ENCODE measurements at places on chromosomes 4 and X. TPM values are rescaled to one million over a fixed set of nuclear protein-coding genes. Genes with fewer than 3 reads are reported as not detected.

GRCh38 chrX:7946960-7947359 is 19.7 kb upstream of the PNPLA4 start:
- no peaks in the 10 kb centered on the region for H3K36me3 ChIP-seq
- H3K27me3 ChIP-seq, result no peaks in the 10 kb centered on the region
- no peaks in the 10 kb centered on the region for H3K4me1 ChIP-seq
- H3K27ac ChIP-seq, result no peak overlapping the region
- no peak overlapping the region for H3K4me3 ChIP-seq

DNA sequence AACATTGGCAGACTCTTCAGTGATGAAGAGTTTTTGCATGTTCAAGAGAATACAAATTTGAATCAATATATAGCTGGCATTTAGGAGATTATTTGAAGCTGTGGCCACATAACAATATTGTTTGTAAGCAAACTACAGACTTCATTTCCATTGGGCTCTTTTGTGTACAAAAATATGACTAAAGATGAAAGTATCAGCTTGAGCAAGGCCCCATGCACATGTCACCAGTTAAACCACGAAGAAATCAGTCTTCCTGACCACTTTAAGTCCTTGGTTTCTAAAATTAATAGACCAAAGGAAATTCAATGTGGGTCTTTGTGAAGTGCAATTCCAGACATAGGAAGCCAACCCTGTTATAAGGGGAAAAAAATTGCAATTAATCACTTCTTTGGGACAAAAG is 1664.6 kb upstream of the ADGRL3 start:
- no peak overlapping the region for H3K27ac ChIP-seq
- DNase-seq, result no peak
- no peak overlapping the region for H3K4me3 ChIP-seq
- H3K36me3 ChIP-seq, result no peaks in the 10 kb centered on the region
- H3K27me3 ChIP-seq, result no peaks in the 10 kb centered on the region

- no peak for DNase-seq
- no peak overlapping the region for H3K27ac ChIP-seq
- no peaks in the 10 kb centered on the region for H3K4me1 ChIP-seq
- H3K36me3 ChIP-seq, result no peaks in the 10 kb centered on the region
Observed at GRCh38 chr4:5027346-5027745, 8.1 kb upstream of the CYTL1 start.

- no peak overlapping the region for H3K27ac ChIP-seq
- H3K27me3 ChIP-seq, result no peaks in the 10 kb centered on the region
- H3K4me3 ChIP-seq, result no peak overlapping the region
- no peaks in the 10 kb centered on the region for H3K4me1 ChIP-seq
- H3K36me3 ChIP-seq, result no peaks in the 10 kb centered on the region
- DNase-seq, result no peak
Observed at GRCh38 chr4:98204236-98204553, 57.0 kb upstream of the RAP1GDS1 start.

- no peak overlapping the region for H3K27ac ChIP-seq
- no peaks in the 10 kb centered on the region for H3K4me1 ChIP-seq
- no peak overlapping the region for H3K4me3 ChIP-seq
- no peaks in the 10 kb centered on the region for H3K36me3 ChIP-seq
- no peaks in the 10 kb centered on the region for H3K27me3 ChIP-seq
- no peak for DNase-seq
Observed at GRCh38 chr4:86565651-86566050, 28.5 kb upstream of the PTPN13 start.

- H3K4me3 ChIP-seq, result no peak overlapping the region
- no peaks in the 10 kb centered on the region for H3K36me3 ChIP-seq
- no peak overlapping the region for H3K27ac ChIP-seq
- no peaks in the 10 kb centered on the region for H3K4me1 ChIP-seq
- DNase-seq, result no peak
Observed at GRCh38 chr4:44927399-44928380, 201.3 kb upstream of the GNPDA2 start.

DNA sequence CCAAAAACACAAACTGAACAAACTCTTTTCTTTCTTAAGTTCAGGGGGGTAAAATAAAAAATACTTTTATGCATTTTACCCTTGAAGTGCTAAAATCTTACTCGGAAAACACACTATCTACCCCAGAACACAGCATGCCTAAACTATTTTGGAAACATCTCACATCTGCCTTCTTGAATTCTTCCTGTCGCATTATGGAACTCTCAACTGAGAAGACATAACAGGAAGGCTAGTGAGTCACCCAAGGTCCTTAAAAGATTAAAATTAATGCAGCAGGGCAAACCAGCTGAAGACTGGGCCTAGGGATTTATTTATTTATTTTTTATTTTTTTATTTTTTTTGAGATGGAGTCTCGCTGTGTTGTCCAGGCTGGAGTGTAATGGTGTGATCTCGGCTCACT is 208.2 kb downstream of the APBB2 start:
- no peaks in the 10 kb centered on the region for H3K36me3 ChIP-seq
- no peak overlapping the region for H3K27ac ChIP-seq
- H3K4me1 ChIP-seq, result no peaks in the 10 kb centered on the region
- H3K4me3 ChIP-seq, result no peak overlapping the region
- H3K27me3 ChIP-seq, result no peaks in the 10 kb centered on the region
- DNase-seq, result no peak

DNA sequence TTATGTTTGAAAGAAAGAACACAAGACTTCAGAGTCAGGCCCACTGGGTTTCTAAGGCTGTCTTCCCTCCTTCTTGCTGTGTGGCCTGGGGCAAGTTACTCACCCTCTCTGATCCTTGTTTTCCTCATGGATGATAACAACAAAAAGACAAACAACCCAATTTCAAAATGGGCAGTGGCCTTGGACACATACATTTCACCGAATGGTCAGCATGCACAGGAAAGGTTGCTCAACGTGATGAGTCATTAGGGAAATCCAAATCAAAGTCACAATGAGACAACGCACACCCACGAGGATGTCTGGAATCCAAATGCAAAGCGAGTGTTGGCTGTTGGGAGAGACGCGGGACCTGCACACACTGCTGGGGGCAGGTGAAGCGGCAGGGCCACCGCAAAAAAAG is 50.8 kb upstream of the PPP2R2C start:
- H3K4me3 ChIP-seq, result no peak overlapping the region
- H3K27me3 ChIP-seq, result no peaks in the 10 kb centered on the region
- no peaks in the 10 kb centered on the region for H3K36me3 ChIP-seq
- no peak overlapping the region for H3K27ac ChIP-seq
- DNase-seq, result no peak
- H3K4me1 ChIP-seq, result no peaks in the 10 kb centered on the region

GRCh38 chr4:152344001-152344400 is 191.9 kb downstream of the FBXW7 start:
- no peaks in the 10 kb centered on the region for H3K27me3 ChIP-seq
- no peaks in the 10 kb centered on the region for H3K36me3 ChIP-seq
- no peak for DNase-seq
- H3K4me3 ChIP-seq, result no peak overlapping the region
- no peak overlapping the region for H3K27ac ChIP-seq

DNA sequence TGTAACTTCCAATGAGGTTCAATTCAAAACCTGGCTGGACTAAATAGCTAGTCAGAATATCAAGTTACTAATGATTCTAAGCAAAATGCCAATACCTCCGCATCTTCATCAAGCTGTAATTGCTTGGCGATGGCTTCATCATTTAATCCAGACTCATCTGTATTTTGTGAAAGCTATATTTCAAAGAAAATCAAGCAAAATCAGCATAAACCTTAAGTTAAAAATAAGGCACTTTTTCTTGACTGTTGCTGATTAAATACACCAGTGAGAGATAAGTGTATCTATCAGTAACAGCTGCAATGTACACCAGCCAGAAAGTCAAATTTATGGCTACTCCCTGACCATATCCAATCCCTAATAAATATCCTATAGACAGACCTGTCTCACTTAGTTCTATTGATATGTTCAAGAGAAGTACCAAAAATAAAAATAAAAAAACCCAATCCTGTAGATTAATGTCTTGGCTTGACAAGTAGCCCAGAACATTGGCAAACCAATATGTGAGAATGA is 39.6 kb downstream of the RFC1 start:
- H3K4me1 ChIP-seq, result no peaks in the 10 kb centered on the region
- H3K36me3 ChIP-seq, result no peaks in the 10 kb centered on the region
- no peak overlapping the region for H3K27ac ChIP-seq

- H3K4me3 ChIP-seq, result no peak overlapping the region
- H3K27ac ChIP-seq, result no peak overlapping the region
- H3K4me1 ChIP-seq, result no peaks in the 10 kb centered on the region
- no peaks in the 10 kb centered on the region for H3K27me3 ChIP-seq
- no peak for DNase-seq
- H3K36me3 ChIP-seq, result no peaks in the 10 kb centered on the region
Observed at GRCh38 chrX:6021316-6022091, 207.2 kb downstream of the NLGN4X start.

- no peaks in the 10 kb centered on the region for H3K27me3 ChIP-seq
- H3K4me3 ChIP-seq, result peak within 1 kb of the TSS; percentile 60
- DNase-seq, result peak; percentile 27
- peak within 1 kb of the TSS; percentile 95 for H3K27ac ChIP-seq
- no peaks in the 10 kb centered on the region for H3K4me1 ChIP-seq
- H3K36me3 ChIP-seq, result no peaks in the 10 kb centered on the region
Observed at GRCh38 chr4:155666344-155667221, at the start of gene GUCY1A1. Gene GUCY1A1, plus strand, starts transcription at chr4:155666848. Its CDS starts 30,020 bp downstream, at chr4:155696868.

DNA sequence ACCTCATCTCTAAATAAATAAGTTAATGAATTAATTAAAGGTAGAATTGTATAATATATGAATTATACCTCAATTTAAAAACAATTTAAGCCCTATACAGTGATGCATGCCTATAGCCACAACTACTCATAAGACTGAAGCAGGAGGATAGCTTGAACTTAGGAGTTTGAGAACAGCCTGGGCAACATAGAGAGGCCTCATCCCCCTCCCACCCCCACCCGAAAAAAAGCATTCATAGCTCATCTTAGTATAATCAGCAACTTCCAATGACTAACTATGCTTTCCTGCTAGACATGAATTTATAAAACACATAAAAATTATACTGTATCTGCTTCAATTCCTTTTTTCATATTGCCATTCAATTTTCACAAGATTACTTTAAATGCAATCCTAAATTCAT is 1.6 kb downstream of the LRBA start:
- H3K4me3 ChIP-seq, result peak overlapping the region; percentile 26
- H3K36me3 ChIP-seq, result no peaks in the 10 kb centered on the region
- H3K4me1 ChIP-seq, result peaks cover 3% of the 10 kb centered on the region

DNA sequence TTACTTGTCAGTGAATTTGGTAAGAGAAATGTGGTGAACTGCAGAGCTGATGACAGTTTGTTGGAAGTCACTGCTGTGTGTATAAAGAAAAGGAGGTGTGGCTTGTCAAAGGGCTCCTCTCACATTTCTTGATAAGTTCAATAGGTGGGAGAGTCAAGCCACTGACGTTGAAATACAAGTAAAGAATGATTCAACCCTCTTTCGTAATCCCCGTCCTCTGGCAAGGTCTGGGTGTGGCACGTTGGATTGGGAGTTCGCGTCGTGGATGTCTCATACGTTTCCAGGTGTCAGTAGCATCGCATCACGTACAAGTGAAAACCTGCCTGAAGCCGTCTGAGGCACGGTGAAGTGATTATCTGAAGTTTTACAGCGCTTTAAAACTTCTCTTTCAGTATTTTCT is 76.4 kb downstream of the EGF start:
- no peaks in the 10 kb centered on the region for H3K36me3 ChIP-seq
- no peak overlapping the region for H3K27ac ChIP-seq
- no peaks in the 10 kb centered on the region for H3K27me3 ChIP-seq
- H3K4me3 ChIP-seq, result no peak overlapping the region

DNA sequence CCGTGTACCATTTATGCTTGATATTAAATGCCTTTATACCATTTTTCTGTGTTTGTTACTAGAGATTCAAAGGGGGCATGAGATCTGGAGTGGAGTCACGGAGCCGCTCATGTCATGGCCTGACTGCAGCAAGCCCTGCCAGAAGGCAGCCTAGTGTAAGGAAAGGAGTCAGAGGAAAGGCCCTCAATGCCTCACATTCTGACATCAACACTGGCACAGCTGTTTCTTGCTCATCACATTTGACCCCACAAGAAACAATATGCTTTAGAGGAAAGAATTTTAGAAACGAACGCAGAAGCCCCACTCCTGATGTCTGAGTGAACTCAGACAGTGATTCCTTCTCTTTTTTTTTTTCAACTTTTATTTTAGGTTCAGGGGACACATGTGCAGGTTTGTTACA is 322.4 kb upstream of the CPEB2 start:
- no peaks in the 10 kb centered on the region for H3K27me3 ChIP-seq
- no peak for DNase-seq
- H3K4me3 ChIP-seq, result no peak overlapping the region
- no peaks in the 10 kb centered on the region for H3K4me1 ChIP-seq

GRCh38 chr4:123477711-123478209 is 81.2 kb downstream of the SPRY1 start:
- H3K27ac ChIP-seq, result peak overlapping the region; percentile 65
- no peak overlapping the region for H3K4me3 ChIP-seq
- H3K36me3 ChIP-seq, result no peaks in the 10 kb centered on the region
- no peaks in the 10 kb centered on the region for H3K4me1 ChIP-seq

DNA sequence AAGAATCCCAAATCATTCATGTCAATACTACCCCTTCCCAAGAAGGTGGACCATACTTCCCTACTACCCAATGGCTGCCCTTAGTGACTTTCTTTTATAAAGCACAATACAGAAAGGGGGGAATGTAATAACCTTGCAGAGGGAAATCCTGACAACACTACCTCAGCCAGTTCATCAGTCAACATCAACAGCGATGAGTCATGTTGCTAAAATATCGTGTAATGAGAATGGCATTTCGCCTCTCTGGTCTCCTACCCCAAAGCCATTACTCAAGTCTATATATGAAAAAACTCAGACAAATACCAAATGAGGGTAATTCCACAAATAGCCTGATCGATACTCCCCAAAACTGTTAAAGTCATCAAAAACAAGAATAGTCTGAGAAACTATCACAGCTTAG is 3.3 kb upstream of the MAGEA8 start:
- H3K36me3 ChIP-seq, result no peaks in the 10 kb centered on the region
- H3K4me1 ChIP-seq, result no peaks in the 10 kb centered on the region
- no peak overlapping the region for H3K4me3 ChIP-seq
- no peak for DNase-seq
- no peak overlapping the region for H3K27ac ChIP-seq

DNA sequence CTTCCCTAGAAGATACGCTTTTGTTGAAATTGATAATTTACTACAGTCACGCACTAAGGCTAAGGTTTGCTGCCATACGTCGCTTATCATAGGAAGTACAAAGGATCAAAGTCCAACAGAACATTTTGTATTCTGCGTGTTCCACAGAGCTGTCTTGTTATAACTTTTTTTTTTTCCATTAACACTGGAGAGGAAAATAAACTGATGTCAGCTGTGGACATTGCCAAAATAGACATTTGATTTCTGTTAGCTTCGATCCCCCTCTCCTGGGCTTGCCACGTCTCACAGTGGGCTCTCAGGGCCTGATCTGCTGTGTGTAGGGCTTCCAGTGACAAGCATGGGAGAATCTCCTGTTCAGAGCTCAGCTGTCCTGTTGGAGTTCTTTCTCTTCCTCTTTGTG is 93.3 kb downstream of the SPATA18 start:
- no peaks in the 10 kb centered on the region for H3K27me3 ChIP-seq
- H3K27ac ChIP-seq, result no peak overlapping the region
- no peak for DNase-seq
- H3K36me3 ChIP-seq, result no peaks in the 10 kb centered on the region
- H3K4me1 ChIP-seq, result no peaks in the 10 kb centered on the region

Gene PRR32
- not detected for total RNA-seq

Gene SORCS2
- total RNA-seq, result 0.80 TPM

Gene SMIM31
- 0.66 TPM for total RNA-seq

Gene PCDH11X
- not detected for total RNA-seq

Gene VMA21
- total RNA-seq, result 32.8 TPM

Gene DIPK2B
- total RNA-seq, result 65.5 TPM

Gene TAF1
- total RNA-seq, result 71.0 TPM

Gene KCTD8
- 0.33 TPM for total RNA-seq

Gene SCML2
- total RNA-seq, result 3.9 TPM

Gene ATP7A
- total RNA-seq, result 9.4 TPM
